Daoy (cell line): ENCODE measurements at places on chromosomes 12 and 14. TPM values are rescaled to one million over a fixed set of nuclear protein-coding genes. Genes with fewer than 3 reads are reported as not detected.

Gene RIMKLB
- total RNA-seq = 21.3 and 22.3 TPM in 2 replicates

Gene KCNK13
- 0.23 and 0.60 TPM in 2 replicates for total RNA-seq

Gene CCT2
- total RNA-seq = 735 and 797 TPM in 2 replicates

Gene ADAM20
- total RNA-seq = 0.18 and 0.34 TPM in 2 replicates

Gene FOXM1
- 33.4 and 38.8 TPM in 2 replicates for total RNA-seq

Gene TMEM179
- 7.4 and 7.5 TPM in 2 replicates for total RNA-seq

Gene ACVRL1
- total RNA-seq = 1.7 and 2.9 TPM in 2 replicates

Gene TAS2R19
- 9.0 TPM in 1 of 2 replicates, not detected in the other for total RNA-seq

Gene IAPP
- not detected in 2 replicates for total RNA-seq

Gene TROAP
- total RNA-seq = 45.5 and 48.3 TPM in 2 replicates

Gene RPAP3
- total RNA-seq = 58.5 and 60.9 TPM in 2 replicates

Gene C12orf43
- total RNA-seq = 17.6 and 21.8 TPM in 2 replicates

Gene SERPINA5
- total RNA-seq = 0.17 and 0.33 TPM in 2 replicates

Gene ACSS3
- total RNA-seq = 4.2 and 7.0 TPM in 2 replicates

Gene EID3
- 0.40 and 2.6 TPM in 2 replicates for total RNA-seq

Gene TDRD9
- total RNA-seq = not detected in 2 replicates

Gene LRTM2
- 0.36 TPM in 1 of 2 replicates, not detected in the other for total RNA-seq

Gene GPR68
- total RNA-seq = 10.1 and 11.6 TPM in 2 replicates

Gene SERPINA3
- total RNA-seq = 1.3 TPM in 1 of 2 replicates, not detected in the other

Gene AQP2
- not detected in 2 replicates for total RNA-seq

Gene CFAP54
- 0.51 and 0.80 TPM in 2 replicates for total RNA-seq
